ENCODE measurements at places on chromosomes 4 and X.

DNA sequence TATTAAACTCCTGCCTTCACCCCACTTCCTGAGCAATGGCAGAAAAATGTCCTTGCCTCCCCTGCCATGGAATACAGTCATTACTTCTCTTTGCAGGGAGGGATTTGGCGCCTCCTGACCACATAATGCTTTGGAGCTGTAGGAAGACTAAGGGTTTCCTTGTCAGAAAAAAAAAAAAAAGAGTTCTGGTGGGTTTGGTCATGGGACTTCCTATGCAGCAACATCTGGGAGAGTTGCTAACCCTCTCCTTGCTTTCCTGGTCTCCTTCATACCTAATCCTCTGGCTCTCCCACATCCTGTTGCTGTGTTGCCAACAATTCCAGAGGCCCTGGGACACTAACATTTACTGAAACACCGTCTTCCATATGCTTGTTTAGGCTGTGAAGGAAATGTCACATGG is 75.1 kb upstream of the MBNL3 start:
- no peak for DNase-seq

DNA sequence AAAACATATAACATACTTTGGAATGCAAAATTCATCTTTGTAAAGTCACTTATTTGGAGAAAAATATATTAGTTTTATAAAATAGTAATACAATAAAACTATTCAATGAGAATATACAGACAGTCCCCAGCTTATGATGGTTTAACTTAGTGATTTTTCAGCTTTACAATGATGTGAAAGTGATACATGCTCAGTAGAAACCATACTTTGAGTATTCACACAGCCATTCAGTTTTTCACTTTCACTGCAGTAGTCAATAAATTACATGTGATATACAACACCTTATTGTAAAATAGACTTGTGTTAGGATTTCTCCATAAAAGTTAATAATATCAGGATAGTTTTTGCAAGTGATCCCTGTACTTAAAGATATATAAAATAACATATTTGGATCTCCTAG is 436.0 kb downstream of the CENPC start:
- no peak for DNase-seq

DNA sequence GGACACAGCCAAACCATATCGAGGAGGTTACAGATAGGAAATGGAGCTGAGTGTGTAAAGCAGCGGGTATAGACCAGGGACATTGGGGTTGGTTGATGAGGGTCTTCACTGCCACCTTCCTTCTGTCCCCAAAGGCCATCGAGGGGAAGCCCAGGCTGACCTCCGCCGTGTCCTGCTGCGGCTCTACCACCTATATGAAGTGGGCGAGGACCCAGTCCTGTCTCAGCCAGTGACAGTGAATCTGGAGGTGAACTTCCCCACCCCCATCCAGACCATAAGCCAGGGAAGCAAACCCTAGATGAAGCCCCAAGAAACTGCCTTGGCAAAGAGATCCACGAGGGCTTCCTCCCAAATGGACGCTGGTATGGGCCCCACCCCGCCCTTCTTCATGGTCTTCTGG is 23.2 kb upstream of the MRFAP1 start:
- no peak for DNase-seq

GRCh38 chr4:105234582-105234981 is 87.9 kb downstream of the TET2 start:
- DNase-seq, result no peak

DNA sequence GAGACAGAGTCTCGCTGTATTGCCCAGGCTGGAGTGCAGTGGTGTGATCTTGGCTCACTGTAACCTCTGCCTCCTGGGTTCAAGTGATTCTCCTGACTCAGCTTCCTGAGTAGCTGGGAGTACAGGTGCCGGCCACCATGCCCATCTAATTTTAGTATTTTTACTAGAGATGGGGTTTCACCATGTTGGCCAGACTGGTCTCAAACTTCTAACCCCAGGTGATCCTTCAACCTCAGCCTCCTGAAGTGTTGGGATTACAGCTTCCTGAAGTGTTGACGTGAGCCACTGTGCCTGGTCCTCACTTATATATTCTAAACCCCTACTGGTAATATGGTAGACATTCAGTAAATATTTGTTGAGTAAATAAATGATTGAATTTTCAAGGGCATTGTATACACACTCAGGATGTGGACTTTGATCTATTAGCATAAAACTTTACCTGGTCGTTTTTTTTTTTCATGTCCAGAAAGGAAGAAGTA is 33.0 kb downstream of the MTHFD2L start:
- no peak for DNase-seq

GRCh38 chrX:17417372-17417771 is 42.4 kb downstream of the NHS start:
- no peak for DNase-seq

DNA sequence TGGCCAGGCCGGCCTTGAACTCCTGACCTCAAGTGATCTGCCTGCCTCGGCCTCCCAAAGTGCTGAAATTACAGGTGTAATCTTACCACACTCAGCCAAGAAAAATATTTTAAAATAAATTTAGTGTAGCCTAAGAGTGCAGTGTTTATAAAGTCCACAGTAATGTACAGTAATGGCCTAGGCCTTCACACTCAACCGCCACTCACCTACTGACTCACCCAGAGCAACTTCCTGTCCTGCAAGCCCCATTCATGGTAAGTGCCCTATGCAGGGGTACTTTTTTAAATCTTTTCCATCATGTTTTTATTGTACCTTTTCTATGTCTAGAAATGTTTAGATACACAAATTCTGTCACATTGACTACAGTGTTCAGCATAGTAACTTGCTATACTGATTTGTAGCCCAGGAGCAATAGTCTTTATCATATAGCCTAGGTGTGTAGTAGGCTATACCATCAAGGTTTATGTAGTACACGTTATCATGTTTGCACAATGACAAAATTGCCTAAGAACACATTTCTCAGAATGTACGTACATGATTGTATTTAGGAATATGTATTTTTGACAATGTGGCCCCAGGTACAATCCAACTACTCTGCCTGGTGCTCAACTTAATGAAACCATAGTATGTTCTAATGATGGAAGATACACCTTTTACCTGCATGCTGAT is 455.2 kb downstream of the PCDH7 start:
- no peak for DNase-seq

- no peak for DNase-seq
These were observed 2.7 kb downstream of the RASL11B start for GRCh38 chr4:52864793-52865192.

- no peak for DNase-seq
These were observed 331.0 kb upstream of the PCDH10 start for GRCh38 chr4:132818091-132818490.

GRCh38 chrX:117711782-117712181 is 404.8 kb downstream of the KLHL13 start:
- no peak for DNase-seq

GRCh38 chrX:48751343-48751742 is 10.2 kb upstream of the GLOD5 start:
- peak; percentile 10 for DNase-seq

GRCh38 chrX:121160987-121161386 is 113.6 kb downstream of the GLUD2 start:
- DNase-seq, result no peak

DNA sequence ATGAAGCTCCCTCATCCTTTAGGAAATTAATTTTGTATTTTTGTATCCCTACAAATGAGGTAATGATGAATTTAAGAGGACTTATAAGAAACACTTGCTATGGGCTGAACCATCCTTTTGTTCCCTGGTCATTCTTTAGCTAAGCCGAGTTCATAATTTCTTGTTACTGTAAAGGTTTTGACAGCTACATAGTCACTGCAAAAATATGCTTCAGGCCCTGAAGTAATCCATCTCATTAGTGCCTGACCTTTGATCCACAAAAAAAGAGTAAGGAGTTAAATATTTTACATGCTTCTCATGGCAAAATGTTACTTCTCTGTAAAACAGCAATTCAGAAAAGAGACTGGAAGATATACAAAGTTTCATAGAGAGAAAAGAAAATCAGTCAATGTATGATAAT is 290.6 kb upstream of the SLIT2 start:
- DNase-seq, result no peak

DNA sequence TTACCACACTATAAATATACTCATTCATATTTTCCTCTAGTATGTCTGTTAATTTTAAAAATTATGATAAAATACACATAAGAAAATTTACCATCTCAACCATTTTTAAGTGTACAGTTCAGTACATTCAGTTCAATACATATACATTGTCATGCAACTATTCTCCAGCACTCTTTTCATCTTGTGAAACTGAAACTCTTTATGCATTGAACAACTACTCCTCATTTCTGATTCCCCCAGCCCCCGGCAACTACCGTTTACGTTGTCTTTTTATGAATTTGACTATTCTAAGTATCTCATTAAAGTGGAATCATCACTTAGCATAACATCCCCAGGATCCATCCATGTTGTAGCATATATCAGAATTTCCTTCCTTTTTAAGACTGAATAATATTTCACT is 8.7 kb downstream of the SMARCAD1 start:
- DNase-seq, result peak; percentile 12

DNA sequence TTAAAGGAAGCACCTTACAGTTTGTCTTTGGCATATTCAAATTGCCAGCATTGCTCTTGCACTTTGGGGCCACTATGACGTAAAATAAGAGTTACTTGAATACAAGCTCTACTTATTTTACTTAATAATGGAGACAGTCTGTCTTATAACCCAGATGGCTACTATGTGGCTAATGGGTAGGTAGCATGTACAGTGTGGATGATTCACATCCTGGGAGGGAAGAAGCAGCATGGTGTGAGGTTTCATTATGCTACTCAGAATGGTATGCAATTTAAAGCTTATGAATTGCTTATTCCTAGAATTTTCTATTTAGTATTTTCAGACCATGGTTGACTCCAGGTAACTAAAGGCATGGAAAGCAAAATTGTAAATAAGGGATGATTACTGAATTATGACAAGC is 761.8 kb upstream of the ATOH1 start:
- no peak for DNase-seq

- no peak for DNase-seq
These were observed 81.4 kb upstream of the IGFBP7 start for GRCh38 chr4:57191523-57192034.

- DNase-seq, result no peak
These were observed 99.6 kb downstream of the PCDH18 start for GRCh38 chr4:137432446-137433311.

Data from stimulated activated CD4-positive, alpha-beta T cell treated with anti-CD3 and anti-CD28 coated beads, Interleukin-15, amount 100 ng/mL, for 24 hours (primary cell).